Liver (tissue), 10 donors: ENCODE measurements at places on chromosomes 13 and 19. TPM values are rescaled to one million over a fixed set of nuclear protein-coding genes. Genes with fewer than 3 reads are reported as not detected.

The ZNF534 gene
- total RNA-seq = not detected

The TMEM38A gene
- total RNA-seq = 3.1 TPM

The ZNF729 gene
- not detected for total RNA-seq

The RFPL4AL1 gene
- not detected for total RNA-seq

The C19orf44 gene
- total RNA-seq = 3.0 TPM

The ERICH4 gene
- total RNA-seq = not detected

The B9D2 gene
- 2.4 TPM for total RNA-seq

The ZNF331 gene
- total RNA-seq = 9.7 TPM

The HIPK4 gene
- total RNA-seq = not detected

The PLIN4 gene
- 49.1 TPM for total RNA-seq

The HAUS8 gene
- 5.7 TPM for total RNA-seq

The C13orf42 gene
- not detected for total RNA-seq

The KIR3DL1 gene
- not detected for total RNA-seq

The SIGLECL1 gene
- 0.05 TPM for total RNA-seq

The VSTM1 gene
- not detected for total RNA-seq

The SHANK1 gene
- 0.17 TPM for total RNA-seq

The CD33 gene
- total RNA-seq = 2.8 TPM

The BEST2 gene
- total RNA-seq = not detected

The DCLK1 gene
- total RNA-seq = 0.56 TPM

The NDUFA3 gene
- total RNA-seq = 5.9 TPM

The SIGLEC12 gene
- total RNA-seq = 5.0 TPM

The KLK13 gene
- total RNA-seq = not detected

The GPALPP1 gene
- total RNA-seq = 12.6 TPM

The SIX5 gene
- total RNA-seq = 5.0 TPM

The ZNF625 gene
- 3.8 TPM for total RNA-seq

The UQCRFS1 gene
- 20.1 TPM for total RNA-seq

The LMO7 gene
- 32.2 TPM for total RNA-seq

The GZMM gene
- total RNA-seq = 1.0 TPM

The TBXA2R gene
- total RNA-seq = 6.0 TPM

The PINLYP gene
- total RNA-seq = 0.42 TPM

The TMIGD2 gene
- 0.47 TPM for total RNA-seq

The SPACA7 gene
- not detected for total RNA-seq

The ZNF699 gene
- 2.5 TPM for total RNA-seq

The MED16 gene
- 42.3 TPM for total RNA-seq

The PABPC3 gene
- 0.19 TPM for total RNA-seq

The STOML3 gene
- not detected for total RNA-seq

The ZNF99 gene
- 0.09 TPM for total RNA-seq

The LYPD3 gene
- total RNA-seq = 0.08 TPM

The U2AF1L4 gene
- total RNA-seq = 4.5 TPM

The IGFLR1 gene
- 7.0 TPM for total RNA-seq

The SLC6A16 gene
- 1.2 TPM for total RNA-seq

The CERS1 gene
- not detected for total RNA-seq

The MYO16 gene
- total RNA-seq = 0.70 TPM

The FUT1 gene
- total RNA-seq = 6.8 TPM

The CEACAM21 gene
- total RNA-seq = 1.8 TPM

The TRPM4 gene
- 8.1 TPM for total RNA-seq

The TPTE2 gene
- total RNA-seq = not detected

The FCER2 gene
- 0.14 TPM for total RNA-seq

The ZFP36 gene
- 9.0 TPM for total RNA-seq

The CRX gene
- total RNA-seq = not detected

The ZNF578 gene
- total RNA-seq = 0.25 TPM

The SERPINE3 gene
- not detected for total RNA-seq

The GIPR gene
- 0.05 TPM for total RNA-seq

The FPR2 gene
- 3.8 TPM for total RNA-seq

The GYS1 gene
- 8.7 TPM for total RNA-seq

The ICAM5 gene
- 1.0 TPM for total RNA-seq

The PSG1 gene
- total RNA-seq = not detected
